ENCODE measurements at places on chromosomes 7 and 10.
A peak's percentile ranks its signal among the peaks of the same experiment; 100 is the strongest.

DNA sequence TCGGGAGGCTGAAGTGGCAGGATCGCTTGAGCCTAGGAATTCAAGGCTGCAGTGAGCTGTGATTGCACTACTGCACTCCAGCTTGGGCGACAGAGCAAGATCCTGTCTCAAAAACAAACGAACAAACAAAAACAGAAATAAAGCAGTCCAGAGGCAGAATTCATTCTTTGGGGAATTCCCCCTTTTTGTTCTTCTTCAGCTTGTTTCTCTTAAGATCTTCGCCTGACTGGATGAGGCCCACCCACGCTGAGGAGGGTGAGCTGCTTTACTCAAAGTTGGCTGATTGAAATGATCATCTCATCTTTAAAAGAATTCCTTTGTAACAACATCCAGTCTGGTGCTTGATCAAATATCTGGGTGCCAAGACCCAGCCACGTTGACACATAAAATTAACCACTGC, 10.7 kb downstream of the MRC1 start:
- DNase-seq = no peak

DNA sequence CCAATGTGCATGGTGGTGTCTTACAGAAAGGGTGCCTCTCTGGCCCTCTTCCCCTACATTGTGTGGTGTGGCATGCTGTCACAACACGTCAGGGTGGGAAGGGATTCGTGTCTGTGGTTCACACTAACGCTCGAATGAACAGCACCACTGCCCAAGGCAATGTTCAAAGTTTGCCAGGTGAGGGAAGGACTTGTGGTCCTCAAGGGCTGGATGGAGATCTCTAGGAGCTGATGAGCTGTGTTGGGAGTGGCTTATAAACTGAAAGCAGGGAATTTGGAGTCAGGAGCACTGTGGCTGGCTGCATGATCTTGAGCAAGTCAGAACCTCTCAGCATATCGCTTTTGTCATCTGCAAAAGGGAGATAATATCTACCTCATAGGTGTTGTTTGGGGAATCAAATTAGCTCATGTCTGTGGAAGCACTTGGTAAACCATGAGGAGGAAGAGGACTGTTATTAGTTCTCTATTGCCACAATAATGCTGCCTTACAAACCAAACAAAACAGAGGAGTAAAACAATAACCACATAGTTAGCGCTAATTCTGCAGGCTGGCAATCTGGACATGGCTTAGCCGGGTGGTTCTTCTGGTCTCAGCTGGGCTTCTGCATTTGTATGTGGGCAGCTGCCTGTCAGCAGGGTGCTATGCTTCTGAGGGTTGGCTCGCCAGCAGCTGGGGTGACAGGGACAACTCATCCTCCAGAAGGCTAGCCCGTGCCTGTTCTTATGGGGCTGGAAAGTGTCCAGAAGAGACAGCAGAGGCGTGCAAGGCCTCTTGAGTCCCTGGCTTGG, 22.9 kb upstream of the C10orf105 start:
- peak; percentile 70 for DNase-seq

GRCh38 chr7:22173685-22174573, 183.0 kb downstream of the RAPGEF5 start:
- peak; percentile 31 for DNase-seq

GRCh38 chr10:118918116-118918515, 111.4 kb upstream of the NANOS1 start:
- DNase-seq = no peak

DNA sequence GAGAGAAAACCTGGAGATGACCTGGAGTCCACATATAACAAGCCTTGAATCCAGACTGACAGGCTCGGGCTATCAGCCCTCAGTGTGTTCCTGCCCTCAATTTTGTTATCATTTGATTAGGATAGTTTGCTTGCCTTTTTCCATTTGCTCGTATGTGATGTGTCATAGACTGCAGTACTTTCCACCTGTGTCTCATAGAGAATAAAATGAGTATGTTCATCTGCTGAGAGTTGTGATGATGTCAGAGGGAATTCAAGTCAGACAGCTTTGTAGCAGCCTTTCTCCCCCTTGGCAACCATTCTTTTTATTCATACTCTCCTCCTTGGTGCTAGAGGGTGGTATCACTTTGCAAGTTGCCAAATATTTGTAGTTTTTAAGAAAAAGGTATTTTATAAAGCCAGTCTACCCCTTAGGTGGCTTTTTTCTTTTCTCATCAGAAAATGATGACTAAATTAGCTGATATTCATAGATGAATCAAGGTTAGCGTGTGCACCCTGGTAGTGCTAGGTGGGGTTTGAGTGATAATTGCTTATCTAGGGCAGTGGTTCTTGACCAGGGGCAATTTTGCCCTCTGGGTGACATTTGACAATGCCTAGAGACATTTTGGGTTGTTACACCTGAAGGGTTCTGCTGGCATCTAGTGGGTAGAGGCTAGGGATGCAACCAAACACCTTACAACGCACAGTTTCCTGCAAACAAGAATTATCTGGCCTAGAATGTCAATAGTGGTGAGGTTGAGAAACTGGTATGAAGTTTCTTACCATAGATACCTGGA, 5.4 kb downstream of the SGPL1 start:
- peak; percentile 37 for DNase-seq

- no peak for DNase-seq
Measured at GRCh38 chr7:4817178-4817901, 41.9 kb downstream of the AP5Z1 start.

GRCh38 chr7:129750501-129750900, 139.0 kb downstream of the NRF1 start:
- DNase-seq = no peak

DNA sequence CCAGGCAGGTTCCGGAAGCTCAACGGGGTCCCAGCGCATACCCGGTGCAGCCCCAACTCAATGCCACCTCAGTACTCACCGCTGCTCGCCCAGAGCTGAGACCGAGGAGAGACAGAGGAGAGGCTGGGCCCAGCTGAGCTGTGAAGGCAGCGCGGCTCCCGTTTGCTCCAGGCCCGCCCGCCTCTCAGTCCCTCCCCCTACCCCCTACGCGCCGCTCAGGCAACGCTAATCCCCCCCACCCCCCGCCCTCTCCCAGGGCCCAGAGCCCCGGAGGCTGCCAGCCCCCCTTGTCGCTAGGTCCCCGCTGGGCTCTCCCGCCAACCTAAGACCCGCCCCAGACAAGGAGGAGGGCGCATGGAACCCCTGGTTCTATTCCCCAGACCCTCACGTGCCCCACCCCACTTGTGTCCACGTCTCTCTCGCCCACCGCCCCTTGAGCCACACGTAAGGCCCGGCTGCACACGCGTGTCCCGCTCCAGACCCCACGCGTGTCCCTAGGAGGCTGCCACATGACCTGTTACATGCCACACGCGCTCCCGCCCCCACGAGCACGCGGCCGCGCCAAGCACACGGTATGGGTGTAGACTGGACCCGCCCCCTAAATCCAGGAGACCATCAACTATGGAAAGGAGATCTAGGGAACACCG, at the start of gene PSD:
Gene PSD, minus strand, starts transcription at position 164 of the 647 bp plus-strand sequence. CDS start 1,747 bp downstream, outside the sequence.
- DNase-seq = no peak

DNA sequence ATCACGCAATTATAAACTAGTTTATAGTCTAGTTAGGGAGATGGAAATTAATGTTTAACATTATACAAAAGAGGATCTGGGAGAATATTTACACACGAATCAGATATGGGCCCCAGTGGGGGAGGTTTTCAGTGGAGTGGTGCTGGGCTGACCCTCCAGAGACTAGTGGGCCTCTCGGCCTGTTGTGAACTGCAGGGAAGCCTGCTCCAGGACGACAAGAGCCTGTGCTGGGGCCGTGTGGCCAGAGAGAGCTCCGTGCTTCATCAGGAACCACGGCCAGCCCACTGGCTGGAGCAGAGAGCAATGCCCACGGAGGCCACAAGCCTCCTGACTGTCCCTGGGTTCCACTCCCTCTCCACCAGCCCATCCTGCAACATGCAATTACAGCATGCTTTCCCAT, 11.3 kb upstream of the ESYT2 start:
- DNase-seq = no peak

DNA sequence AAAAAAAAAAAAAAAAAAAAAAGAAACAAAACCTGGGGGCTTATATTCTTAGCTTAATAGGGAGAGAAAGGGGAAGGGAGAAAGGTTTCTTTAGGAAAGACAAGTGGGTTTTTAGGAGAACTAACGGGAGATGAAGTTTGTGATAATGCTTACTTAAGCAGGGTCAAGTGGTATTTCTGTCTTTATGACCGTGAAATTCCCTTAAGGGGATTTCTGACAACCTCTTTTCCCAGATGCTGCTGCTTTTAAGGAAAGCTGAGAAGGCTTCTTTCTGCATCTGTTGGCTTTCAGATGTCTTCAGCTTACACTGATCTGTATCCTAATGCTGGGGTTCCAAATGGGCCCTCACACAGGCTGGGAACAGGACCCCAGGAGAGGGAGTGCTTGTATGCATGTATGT, 42.6 kb downstream of the ADAMTS14 start:
- no peak for DNase-seq

DNA sequence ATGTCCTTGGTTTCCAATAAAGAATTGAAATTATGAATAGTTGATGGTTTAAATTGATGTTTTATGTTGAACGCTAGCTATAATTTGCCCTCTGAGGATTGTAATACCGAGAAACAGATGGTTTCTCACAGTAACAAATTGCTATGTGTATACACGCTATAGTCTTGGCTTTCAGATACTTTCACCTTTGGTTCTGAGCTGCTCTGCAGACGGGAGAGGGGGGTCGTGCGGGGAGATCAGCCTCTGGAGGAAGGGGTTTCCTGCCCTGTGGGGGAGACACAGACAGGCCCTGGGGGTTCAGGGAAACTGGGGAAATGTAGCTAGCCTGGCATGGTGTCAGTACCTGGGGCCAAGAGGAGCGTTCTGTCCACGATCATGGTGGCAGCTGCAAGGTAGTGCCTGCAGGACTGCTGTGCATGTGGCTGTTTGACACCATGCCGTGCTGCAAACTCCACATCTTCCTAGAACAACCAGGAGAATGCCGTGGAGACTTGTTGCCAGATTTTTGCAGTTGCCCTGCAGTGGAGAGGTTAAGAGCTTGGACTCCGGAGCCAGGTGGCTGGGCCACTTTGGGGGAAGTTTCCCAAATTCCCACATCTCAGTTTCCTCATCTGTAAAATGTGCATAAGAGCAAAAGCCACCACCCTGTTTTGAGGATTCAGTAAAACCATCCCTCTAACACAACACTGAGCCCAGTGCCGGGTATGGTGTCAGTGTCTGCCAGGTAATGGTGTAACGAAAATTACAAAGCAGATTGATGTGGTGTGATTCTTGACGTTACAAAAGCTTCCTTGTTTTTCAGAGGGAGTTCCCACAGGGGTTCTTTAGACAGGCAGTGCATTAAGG, 167.9 kb downstream of the CUX1 start:
- no peak for DNase-seq

DNA sequence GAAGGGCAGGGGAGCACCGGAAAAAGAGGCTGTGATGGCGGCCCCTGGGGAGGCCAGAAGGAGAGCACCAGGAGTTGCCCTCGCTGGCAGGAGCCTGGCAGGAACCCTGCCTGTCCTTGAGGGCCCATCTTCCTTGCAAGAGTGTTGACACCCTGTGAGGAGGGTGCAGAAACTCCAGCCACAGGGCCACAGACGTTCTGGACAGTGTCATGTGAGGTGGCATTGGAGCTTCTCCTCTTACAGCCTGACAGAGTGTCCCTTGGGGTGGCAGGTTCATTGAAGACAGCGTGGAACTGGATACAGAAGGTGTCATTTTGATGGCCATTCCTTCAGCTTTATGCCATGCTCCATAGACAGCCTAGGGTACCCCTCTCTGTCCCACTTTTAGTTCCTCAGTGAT, 54.2 kb downstream of the RBM20 start:
- DNase-seq = no peak

DNA sequence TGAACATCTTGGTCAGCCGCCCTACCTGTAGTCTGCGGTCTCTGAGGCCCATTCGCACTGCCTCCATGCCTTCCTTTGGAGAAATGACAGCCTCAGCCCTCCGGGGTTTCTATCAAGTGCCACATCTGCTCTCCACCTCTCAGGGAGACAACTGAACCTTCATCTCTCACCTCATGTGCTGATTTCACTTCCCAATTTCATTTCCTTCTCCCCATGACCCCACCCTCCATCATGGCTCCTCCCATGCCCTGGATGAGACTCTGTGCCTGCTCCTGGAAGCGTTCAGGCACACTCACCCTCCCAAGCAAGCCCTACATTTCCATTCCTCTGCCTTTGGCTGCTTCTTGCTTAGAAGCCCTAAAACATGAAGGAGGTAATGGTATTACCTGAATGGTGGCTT, 7.8 kb upstream of the SCD start:
- no peak for DNase-seq

DNA sequence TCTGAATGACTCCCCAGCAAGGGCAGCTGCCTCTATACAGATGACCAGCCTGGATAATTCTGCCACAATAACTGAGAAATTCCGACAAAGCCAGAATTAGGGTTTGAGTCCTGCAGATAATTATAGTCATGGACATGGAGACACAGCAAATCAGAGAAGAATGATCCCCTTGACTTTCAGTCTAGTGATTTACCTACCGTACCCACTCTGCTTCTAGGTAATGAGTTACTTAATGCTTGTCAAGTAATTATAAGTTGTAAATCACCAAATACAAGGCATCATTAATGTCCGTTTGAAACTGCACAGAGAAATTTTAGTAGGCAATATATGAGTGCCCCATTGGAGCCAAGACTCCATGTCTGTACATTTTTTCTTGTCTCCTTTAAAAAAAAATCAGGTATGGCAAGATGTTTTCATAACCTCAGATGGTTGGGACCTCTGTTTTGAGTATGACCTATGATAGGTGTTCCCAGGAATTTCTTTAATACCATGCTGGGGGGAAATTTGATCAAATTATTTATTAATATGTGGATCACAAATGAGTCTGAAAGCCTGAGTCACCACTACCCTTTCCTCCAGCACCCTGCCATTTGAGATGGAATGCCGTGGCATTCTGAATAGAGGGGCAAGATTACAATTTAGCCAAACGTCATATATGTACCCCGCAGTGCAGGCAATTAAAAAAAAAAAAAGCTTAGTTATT, 5.5 kb upstream of the ARID5B start:
- DNase-seq = no peak

- no peak for DNase-seq
Measured at GRCh38 chr7:97305589-97305988, 188.1 kb downstream of the SDHAF3 start.

GRCh38 chr7:134362587-134363483, 46.1 kb upstream of the SLC35B4 start:
- DNase-seq = no peak

GRCh38 chr10:57849691-57850357, 417.9 kb downstream of the IPMK start:
- DNase-seq = no peak

- no peak for DNase-seq
Measured at GRCh38 chr10:78547397-78547796, 513.7 kb downstream of the RPS24 start.

GRCh38 chr10:8037941-8038894, 16.3 kb upstream of the GATA3 start:
- DNase-seq = no peak
